ENCODE measurements at places on chromosomes 16 and 17. TPM values are rescaled to one million over a fixed set of nuclear protein-coding genes. Genes with fewer than 3 reads are reported as not detected.

CHP2 gene
- not detected for total RNA-seq

CEP131 gene
- 11.1 TPM for total RNA-seq

GRCh38 chr17:41307647-41308046, 1.5 kb downstream of the KRTAP16-1 start:
- DNase-seq, result no peak
- no peaks in the 10 kb centered on the region for H3K27me3 ChIP-seq
- H3K4me1 ChIP-seq, result peaks cover 46% of the 10 kb centered on the region
- no peak overlapping the region for H3K4me3 ChIP-seq

DNA sequence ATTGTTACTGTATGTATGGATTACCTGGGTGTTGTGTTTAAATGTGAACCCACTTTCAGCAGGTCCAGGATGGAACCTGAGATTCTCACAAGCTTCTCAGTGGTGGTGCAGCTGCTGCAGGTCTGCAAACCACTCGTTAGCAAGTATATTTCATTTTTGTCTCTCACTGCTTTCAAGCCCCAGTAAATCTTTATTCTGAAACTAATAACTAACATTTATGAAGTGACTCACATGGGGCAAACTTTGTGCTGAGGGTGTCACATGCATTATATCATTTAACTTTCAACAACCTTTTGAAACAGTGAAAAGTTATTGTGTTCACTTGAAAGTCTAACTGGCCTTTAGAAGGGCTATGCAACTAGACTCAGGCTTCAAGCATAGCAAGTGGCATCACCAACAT, 98.9 kb upstream of the DYNLRB2 start:
- no peak overlapping the region for H3K27ac ChIP-seq
- H3K4me1 ChIP-seq, result peaks cover 5% of the 10 kb centered on the region
- DNase-seq, result no peak
- H3K27me3 ChIP-seq, result no peaks in the 10 kb centered on the region
- no peaks in the 10 kb centered on the region for H3K36me3 ChIP-seq

KREMEN2 gene
- total RNA-seq, result not detected

- peaks cover 3% of the 10 kb centered on the region for H3K36me3 ChIP-seq
- DNase-seq, result no peak
- H3K4me3 ChIP-seq, result no peak overlapping the region
- peaks cover 22% of the 10 kb centered on the region for H3K27me3 ChIP-seq
Observed at GRCh38 chr17:79340333-79341221, 266.0 kb downstream of the ENGASE start.

- no peak overlapping the region for H3K4me3 ChIP-seq
- no peak for DNase-seq
- peaks cover 30% of the 10 kb centered on the region for H3K4me1 ChIP-seq
- H3K27ac ChIP-seq, result no peak overlapping the region
- no peaks in the 10 kb centered on the region for H3K27me3 ChIP-seq
- peaks cover 25% of the 10 kb centered on the region for H3K36me3 ChIP-seq
Observed at GRCh38 chr17:58706351-58707140, 14.1 kb downstream of the RAD51C start.

HID1 gene
- 2.6 TPM for total RNA-seq

- no peaks in the 10 kb centered on the region for H3K36me3 ChIP-seq
- no peak for DNase-seq
- H3K4me3 ChIP-seq, result no peak overlapping the region
- H3K4me1 ChIP-seq, result no peaks in the 10 kb centered on the region
Observed at GRCh38 chr17:9090641-9091096, 69.4 kb downstream of the NTN1 start.

DNA sequence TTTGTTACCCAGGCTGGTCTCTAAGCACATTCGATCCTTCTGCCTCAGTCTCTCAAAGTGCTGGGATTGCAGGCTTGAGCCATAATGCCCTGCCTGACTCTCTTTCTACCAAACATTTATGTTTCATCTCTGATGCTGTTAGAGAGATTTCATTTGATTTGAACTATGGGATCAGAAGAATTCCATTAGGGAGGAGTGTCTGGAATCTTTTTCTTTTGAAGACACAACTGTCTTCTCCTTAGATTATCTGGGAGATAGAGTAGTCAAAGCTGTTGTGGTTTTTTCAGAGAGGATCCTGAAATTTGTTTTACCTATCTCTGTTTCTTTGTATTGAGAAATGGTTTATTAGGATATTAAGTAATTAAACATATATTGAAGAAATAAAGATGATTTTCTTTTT, 29.4 kb downstream of the WIPF2 start:
- H3K36me3 ChIP-seq, result peaks cover 2% of the 10 kb centered on the region
- peaks cover 18% of the 10 kb centered on the region for H3K4me1 ChIP-seq
- no peak overlapping the region for H3K4me3 ChIP-seq
- DNase-seq, result no peak
- no peak overlapping the region for H3K27ac ChIP-seq
- H3K27me3 ChIP-seq, result no peaks in the 10 kb centered on the region

Data from activated CD4-positive, alpha-beta memory T cell treated with anti-CD3 and anti-CD28 coated beads for 36 hours (primary cell).